Naive thymus-derived CD4-positive, alpha-beta T cell (primary cell): ENCODE measurements at places on chromosomes 1 and 21. TPM values are rescaled to one million over a fixed set of nuclear protein-coding genes. Genes with fewer than 3 reads are reported as not detected.

DNA sequence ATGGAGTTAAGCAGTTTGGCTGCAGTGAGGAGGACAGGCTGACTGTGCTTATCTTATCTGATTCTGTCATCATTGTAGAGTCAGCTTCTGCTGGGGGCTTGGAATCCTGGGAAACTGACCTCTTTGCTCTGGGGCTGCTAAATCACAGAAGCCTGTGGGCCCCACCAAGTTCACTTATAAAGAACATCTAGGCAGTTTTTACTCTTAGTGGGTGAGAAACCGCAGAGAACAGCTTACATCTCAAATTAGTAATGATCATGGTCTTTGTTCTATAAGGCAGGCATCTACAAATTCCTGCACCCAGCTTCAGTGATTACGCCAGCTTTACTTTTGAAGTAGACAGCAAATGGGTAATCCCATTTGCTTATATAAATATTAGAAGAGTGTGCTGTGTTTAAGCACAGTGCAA, 75.7 kb downstream of the ZC3H11B start:
- H3K27ac ChIP-seq = no peak overlapping the region
- H3K36me3 ChIP-seq = no peaks in the 10 kb centered on the region
- no peaks in the 10 kb centered on the region for H3K27me3 ChIP-seq
- H3K4me3 ChIP-seq = no peak overlapping the region

DCDC2B gene
- not detected for total RNA-seq

RHOU gene
- total RNA-seq = 4.7 TPM

DNA sequence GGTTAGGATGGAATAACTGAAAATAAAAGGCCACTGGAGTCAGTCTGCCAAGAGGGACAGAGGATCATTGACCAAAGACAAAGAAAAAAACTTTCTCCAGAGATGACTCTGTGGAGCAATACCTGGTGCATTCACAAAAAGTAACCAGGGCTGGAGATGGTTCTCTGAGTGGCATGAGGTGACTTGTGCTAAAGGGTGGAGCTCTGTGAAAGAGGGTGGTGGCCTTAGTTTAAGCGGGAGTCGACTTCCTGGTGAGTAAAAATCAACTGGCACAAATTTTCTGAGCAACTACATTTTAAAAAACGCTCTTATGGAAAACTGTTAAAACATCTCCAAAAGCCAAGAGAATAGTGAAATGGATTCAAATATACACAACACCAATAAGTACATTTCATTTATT, 10.0 kb downstream of the NHLH2 start:
- no peaks in the 10 kb centered on the region for H3K4me1 ChIP-seq
- H3K27me3 ChIP-seq = peaks cover 6% of the 10 kb centered on the region
- DNase-seq = no peak
- no peak overlapping the region for H3K4me3 ChIP-seq

DNA sequence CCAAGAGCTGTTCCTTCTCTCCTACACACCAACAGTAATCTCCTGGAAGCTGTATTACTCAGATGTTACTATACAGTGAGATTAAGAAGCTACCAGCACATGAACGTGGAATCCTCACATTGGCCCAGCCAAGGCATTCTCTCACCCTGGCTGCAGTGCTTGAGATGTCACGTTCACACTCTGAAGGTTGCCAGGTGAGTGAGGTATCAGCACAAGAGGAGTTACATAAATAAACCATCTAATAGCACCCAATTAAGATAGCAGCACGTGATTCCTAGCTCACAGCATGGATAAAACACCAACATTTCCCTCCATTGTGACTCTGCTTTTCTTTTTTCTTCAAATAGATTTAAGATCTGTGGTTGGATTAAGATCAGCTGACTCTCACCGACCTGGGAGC, 182.8 kb downstream of the PLPP3 start:
- no peaks in the 10 kb centered on the region for H3K27me3 ChIP-seq
- no peak overlapping the region for H3K4me3 ChIP-seq
- no peaks in the 10 kb centered on the region for H3K4me1 ChIP-seq
- no peak overlapping the region for H3K27ac ChIP-seq
- DNase-seq = no peak

- H3K27me3 ChIP-seq = peaks cover 3% of the 10 kb centered on the region
- no peak for DNase-seq
- peaks cover 24% of the 10 kb centered on the region for H3K4me1 ChIP-seq
- no peak overlapping the region for H3K4me3 ChIP-seq
These were observed 3.0 kb upstream of the TGFB2 start for GRCh38 chr1:218342091-218342490.

- no peak overlapping the region for H3K4me3 ChIP-seq
- no peaks in the 10 kb centered on the region for H3K27me3 ChIP-seq
- H3K36me3 ChIP-seq = no peaks in the 10 kb centered on the region
- DNase-seq = peak; percentile 60
These were observed 44.5 kb upstream of the CRNN start for GRCh38 chr1:152458384-152459185.

- DNase-seq = no peak
- no peak overlapping the region for H3K27ac ChIP-seq
- no peak overlapping the region for H3K4me3 ChIP-seq
- H3K27me3 ChIP-seq = no peaks in the 10 kb centered on the region
- H3K36me3 ChIP-seq = no peaks in the 10 kb centered on the region
- H3K4me1 ChIP-seq = no peaks in the 10 kb centered on the region
These were observed 91.2 kb upstream of the KCTD3 start for GRCh38 chr1:215475796-215476481.

GRCh38 chr1:153938996-153939395, 7.5 kb downstream of the DENND4B start:
- no peak overlapping the region for H3K27ac ChIP-seq
- H3K36me3 ChIP-seq = peaks cover 24% of the 10 kb centered on the region
- H3K4me3 ChIP-seq = no peak overlapping the region
- peaks cover 15% of the 10 kb centered on the region for H3K4me1 ChIP-seq
- DNase-seq = no peak
